ENCODE measurements at places on chromosomes 7 and 10.

- no peak for DNase-seq
These were observed 606.3 kb upstream of the C7orf33 start for GRCh38 chr7:147984265-147984664.

DNA sequence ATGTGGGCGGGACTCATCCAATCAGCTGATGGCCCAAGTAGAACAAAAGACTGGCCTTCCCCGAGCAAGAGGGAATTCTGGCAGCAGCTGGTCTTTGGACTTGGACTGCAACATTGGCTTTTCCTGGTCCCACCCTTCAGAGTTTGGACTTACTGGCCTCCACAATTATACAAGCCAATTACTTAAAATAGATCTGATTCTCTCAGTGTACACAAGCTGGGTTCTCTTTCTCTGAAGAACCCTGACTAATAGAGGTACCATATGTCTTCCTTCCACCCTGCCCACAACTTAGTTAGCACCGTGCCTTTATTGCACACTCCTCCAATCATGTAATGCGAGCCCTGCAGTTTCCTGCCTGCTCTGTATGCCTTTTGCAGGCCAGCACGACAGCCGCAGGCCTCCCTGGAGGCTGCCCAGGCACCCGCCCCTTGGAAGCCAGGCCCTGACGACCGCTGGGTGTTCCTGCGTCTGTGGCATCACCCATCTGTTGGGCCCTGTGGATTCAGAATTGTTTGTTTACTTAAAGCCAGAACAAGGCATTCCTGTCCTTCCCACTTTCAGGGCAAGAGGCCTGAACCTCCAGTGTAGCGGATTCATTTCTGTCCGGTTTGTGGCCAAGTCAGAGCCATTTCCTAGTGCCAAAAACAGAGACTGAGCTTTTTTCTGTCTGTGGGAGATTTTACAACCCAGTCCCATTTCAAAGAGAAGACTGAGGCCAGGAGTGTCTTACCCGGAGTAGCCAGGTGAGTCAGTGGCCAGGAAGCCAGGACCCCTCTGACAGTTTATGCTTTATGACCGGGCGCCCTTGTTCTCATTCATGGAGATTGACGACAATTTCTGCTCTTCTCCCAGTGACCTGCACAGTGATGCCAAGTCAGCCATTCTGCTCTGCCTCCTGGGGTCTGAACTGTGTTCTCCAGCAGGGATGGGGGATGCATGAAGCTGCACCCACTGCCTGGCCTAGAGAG lies 968 bp upstream of the INMT start:
- DNase-seq: no peak

DNA sequence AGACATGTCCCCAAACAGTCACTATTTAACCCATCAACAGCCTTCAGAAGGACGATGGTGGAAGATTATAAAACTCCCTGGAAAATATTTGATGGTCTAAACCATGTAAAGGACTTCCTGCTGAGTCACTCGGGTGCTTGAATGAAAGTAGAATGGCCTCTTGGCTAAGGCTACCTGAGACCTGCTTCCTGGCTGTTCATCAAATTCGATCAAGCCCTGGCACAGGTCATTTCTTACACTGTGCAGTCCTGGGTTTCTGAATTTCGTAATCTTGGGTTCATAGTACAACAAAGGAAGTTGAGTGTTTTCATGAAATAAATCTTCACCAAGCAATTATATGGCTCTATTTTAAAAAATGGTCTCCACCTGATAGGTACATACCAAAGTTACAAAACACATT lies 260.3 kb upstream of the RNF32 start:
- DNase-seq: no peak

GRCh38 chr7:68162712-68163111 lies 1166.1 kb downstream of the TYW1 start:
- no peak for DNase-seq

DNA sequence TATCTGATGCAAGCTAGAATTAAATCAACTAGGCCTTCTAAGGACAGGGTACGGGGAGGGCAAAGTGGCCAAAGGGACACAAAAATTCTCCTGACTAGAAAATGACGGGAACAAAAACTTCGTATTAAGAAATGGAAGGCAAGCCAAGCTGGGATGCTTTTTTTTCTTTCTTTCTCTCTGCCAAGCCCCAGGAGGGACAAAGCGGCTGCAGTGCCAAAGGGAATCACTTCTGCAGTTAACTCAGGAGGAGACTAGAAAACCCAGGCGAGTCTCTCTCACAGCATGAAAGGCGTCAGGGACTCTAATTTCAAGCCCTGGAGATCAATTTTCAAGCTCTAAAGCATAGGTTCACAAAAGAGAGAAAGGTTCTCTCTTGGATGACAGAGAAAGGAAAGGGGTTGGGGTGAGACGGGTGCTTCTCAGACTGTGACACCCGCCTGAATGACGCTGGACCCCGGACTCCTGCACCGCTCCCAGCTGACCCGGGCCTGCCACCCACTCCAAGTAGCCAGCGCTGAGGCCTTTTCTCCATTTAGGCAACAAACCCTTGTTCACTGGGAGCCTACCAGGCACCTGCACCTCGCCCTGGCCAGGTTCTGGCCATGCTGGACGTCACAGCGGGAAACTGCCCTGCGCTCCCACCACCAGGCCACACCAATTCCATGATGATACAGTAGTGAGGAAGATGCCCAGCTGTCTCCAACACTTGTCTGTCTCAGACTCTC lies 56.5 kb downstream of the KIAA1549 start:
- DNase-seq: no peak

GRCh38 chr7:151003572-151003971 lies 12.8 kb downstream of the NOS3 start:
- DNase-seq: no peak

GRCh38 chr7:78588393-78588792 lies 789.8 kb downstream of the PHTF2 start:
- DNase-seq: no peak

GRCh38 chr10:80996615-80997193 lies 459.0 kb downstream of the SH2D4B start:
- DNase-seq: no peak
